Testis (tissue), 5 donors: ENCODE measurements at places on chromosomes 13 and 19.

- H3K27me3 ChIP-seq = no peaks in the 10 kb centered on the region
- H3K4me1 ChIP-seq = no peaks in the 10 kb centered on the region
- no peak for DNase-seq
- peak overlapping the region; percentile 18 for H3K4me3 ChIP-seq
- peak overlapping the region; percentile 38 for H3K27ac ChIP-seq
- no peaks in the 10 kb centered on the region for H3K36me3 ChIP-seq
Measured at GRCh38 chr13:32254916-32255723, 60.0 kb downstream of the ZAR1L start.

DNA sequence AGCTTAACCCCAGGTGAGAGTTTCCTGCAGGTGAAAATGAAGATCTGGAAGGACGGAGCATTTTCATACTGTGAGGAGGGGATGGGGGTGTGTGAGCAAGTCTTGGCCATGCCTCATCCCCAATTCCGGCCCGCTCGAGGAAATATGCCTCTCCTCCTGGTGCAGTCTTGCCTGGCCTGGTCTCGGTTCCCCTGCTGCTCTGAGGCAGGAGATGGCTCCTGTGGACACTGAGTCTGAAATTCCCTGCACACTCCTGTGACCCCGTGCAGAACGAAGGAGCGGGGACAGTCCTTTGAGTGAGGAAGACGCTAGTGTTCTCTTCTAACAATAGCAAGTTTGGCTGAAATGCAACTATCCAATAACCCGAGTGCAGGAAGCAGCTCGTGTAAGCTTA is 329 bp upstream of the ZNF439 start:
- DNase-seq = no peak
- H3K4me1 ChIP-seq = peaks cover 18% of the 10 kb centered on the region

- peaks cover 90% of the 10 kb centered on the region for H3K4me1 ChIP-seq
- no peak for DNase-seq
- H3K4me3 ChIP-seq = no peak overlapping the region
Measured at GRCh38 chr19:40278361-40279035, 6.6 kb downstream of the AKT2 start.

- no peak for DNase-seq
- H3K4me3 ChIP-seq = peak within 1 kb of the TSS; percentile 45
- peaks cover 10% of the 10 kb centered on the region for H3K4me1 ChIP-seq
- H3K36me3 ChIP-seq = no peaks in the 10 kb centered on the region
Measured at GRCh38 chr19:10420444-10421239, at the start of gene PDE4A. PDE4A (plus strand) TSS chr19:10420538; CDS start chr19:10420765, 227 bp downstream.

GRCh38 chr19:37977992-37978391 is 71.0 kb downstream of the SIPA1L3 start:
- no peak overlapping the region for H3K4me3 ChIP-seq
- no peaks in the 10 kb centered on the region for H3K27me3 ChIP-seq
- no peak for DNase-seq

GRCh38 chr19:1457892-1458291 is 8.0 kb downstream of the APC2 start:
- H3K4me1 ChIP-seq = peaks cover 12% of the 10 kb centered on the region
- H3K36me3 ChIP-seq = no peaks in the 10 kb centered on the region
- no peak overlapping the region for H3K4me3 ChIP-seq
- no peak for DNase-seq
- H3K27ac ChIP-seq = no peak overlapping the region

- no peak for DNase-seq
- H3K4me3 ChIP-seq = no peak overlapping the region
- H3K4me1 ChIP-seq = no peaks in the 10 kb centered on the region
- no peaks in the 10 kb centered on the region for H3K27me3 ChIP-seq
- no peak overlapping the region for H3K27ac ChIP-seq
Measured at GRCh38 chr19:15986701-15987100, 37.9 kb downstream of the OR10H4 start.
